ENCODE measurements at places on chromosomes 13 and 19.
A peak's percentile ranks its signal among the peaks of the same experiment; 100 is the strongest.

DNA sequence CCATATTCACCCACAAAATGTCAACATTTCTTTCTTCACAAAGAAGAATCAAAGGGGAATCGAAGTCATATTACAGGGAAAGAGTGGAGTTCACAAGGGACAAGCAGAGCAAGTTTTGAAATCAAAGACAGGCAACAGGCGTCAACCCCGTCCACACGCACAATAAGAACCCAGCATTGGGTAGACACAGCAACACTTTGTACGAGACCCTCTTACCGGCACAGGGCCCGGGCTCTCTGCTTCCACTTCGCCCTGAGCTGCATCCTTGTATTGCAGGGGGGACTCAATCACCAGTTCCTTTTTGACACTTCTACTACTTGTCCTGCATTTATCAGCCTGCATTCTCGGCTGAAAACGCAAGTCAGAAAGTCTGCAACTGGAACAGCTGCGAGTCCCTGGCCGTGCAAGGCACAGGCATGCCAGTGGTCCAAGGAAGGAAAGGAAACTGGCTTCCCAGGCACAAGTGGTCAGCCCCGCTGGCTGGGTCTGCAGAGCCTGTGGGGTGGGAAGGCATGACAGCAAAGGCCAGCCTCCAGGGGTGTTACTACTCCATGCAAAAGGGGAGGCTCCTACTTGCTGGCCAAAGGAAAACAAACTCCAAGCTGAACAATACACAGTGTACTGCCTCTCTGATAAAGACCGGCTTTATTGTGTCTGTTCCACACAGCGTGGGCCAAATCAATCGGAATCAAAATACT is at the start of gene DOCK9:
Gene DOCK9 (minus strand): TSS at position 497 of the 698 bp plus-strand sequence. CDS start 155 bp downstream, at position 342.
- DNase-seq = no peak

GRCh38 chr19:16143399-16144215 is at the start of gene HSH2D:
HSH2D (plus strand) TSS chr19:16143685; CDS start chr19:16148751, 5,066 bp downstream.
- peak; percentile 74 for DNase-seq

GRCh38 chr13:32254916-32255723 is 60.0 kb downstream of the ZAR1L start:
- DNase-seq = no peak

DNA sequence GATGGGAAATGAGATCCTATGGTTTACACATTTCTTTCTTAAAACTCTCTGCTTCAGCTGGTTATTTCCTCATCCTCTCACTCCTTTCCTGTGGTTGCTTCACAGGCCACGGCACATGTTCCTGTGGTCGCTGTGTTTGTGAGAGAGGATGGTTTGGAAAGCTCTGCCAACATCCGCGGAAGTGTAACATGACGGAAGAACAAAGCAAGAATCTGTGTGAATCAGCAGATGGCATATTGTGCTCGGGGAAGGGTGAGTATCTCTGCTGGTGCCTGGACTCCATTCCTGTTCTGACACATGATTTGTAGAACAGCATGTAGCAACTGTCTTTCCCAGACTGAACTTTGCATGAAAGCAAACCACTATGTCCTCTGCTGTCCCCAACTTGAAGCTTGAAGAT is 254.2 kb downstream of the ITGBL1 start:
- no peak for DNase-seq

DNA sequence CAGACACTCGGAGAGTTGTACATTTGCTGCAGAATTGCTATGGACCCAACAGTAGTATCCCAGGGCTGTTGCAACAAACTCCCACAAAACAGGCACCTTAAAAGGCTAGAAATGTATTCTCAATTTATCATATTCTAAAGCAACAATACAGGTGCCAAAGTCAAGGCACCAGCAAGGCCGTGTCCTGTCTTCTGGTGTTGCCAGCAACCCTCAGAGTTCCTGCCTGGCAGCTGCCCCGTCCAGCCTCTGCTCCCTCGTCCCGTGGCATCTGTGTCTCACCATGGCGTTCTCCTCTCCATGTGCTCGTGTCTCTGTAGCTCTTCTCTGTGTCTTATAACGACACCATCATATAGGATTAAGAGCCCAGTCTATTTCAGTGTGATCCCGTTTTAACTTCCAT is 67.7 kb upstream of the ARGLU1 start:
- DNase-seq = no peak

DNA sequence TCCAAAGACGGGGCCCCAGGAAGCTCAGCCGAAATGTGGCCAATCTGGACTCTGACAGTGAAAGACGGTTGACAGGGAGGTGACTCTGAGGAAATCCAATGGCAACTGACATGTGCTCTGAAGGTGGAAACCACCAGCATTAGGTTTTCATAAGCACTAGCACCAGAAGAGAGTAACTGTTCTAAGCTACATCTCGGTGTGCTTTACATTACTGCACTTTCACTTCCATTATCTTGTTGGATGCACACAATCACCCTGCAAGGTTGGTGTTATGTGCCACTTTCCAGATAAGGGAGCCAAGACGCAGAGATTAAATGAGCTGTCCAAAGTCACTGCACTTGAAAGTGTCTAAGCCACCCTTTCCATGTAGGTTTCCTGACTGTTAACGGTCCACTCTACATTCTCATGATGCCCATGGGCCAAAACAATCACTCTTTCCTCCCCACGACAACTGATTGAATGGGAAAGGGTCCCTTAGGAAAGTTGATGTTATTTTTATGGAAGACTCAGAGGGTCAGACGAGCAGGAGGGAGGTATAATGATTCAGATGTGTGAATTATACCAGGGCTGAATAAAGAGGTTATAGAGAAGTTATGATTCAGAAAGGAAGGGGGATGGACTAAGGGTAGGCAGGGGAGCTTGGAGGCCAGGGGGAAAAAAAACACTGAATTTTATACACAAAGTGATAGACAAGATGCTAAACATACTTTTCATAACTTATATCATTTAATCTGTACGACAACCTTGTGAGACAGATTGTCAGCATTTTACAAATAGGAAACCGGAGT is 52.8 kb downstream of the RUBCNL start:
- DNase-seq = no peak

DNA sequence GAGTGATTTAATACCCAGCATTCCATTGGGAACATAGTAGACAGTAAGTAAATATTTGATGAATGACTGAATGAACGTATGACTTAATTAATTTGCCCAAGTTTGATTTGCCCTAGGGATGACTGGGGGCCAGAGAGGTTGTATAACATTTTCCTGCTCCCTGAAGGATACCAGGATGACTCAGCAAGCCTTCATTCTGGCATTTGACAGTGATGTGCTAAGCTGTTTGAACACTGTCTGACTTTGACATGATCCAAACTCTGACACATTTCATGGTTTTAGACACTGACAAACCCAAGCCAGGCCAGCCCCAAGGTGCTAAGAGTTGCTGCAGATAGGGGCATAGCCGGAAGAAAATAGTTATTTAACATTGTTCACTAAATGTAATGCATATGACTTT is 53.4 kb upstream of the KLF12 start:
- DNase-seq = no peak

DNA sequence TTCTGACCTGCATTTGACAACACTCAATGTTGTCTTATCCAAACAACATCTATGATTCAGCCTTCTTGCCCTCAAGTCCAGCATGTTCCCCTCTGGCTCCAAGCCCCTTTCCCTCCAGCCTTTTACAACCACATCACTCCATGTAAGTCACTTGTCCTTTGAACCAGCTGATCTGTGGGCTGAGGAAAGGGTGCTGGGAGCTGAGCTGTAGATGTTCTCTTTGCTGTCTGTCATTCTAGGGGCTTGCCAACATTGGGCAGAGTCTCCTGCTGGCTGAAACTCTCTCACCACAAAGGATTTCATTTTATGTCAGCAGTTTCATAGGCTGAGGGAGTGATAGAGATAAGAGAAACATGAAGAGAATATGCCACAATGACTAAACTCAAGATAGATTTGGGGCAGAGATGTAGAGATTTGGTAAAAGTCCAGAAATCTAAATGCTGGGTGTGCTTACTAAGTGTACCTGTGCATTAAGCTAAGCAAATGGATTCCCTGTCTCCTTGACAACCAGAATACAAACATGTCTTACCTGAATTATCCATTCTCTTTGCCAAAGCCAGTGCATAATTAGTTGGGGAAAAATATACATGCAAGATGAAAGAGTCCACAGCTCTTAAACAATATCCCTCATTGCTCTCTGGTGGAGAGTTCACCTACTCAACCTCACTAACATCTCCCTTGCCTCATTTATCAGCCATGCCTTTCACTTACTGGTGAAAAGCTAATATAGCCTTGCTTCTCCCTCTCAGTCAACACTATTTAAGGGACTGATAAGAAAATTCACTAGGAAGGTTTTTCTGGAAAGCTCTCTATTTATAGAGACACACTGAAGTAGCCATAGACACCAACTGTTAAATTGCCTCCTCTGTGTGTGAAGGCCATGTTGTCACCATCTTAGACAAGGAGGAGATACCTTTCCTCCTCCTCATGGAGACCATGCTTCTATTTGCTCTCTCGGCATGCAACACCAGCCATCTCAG is 175.5 kb upstream of the SERP2 start:
- DNase-seq = peak; percentile 33

DNA sequence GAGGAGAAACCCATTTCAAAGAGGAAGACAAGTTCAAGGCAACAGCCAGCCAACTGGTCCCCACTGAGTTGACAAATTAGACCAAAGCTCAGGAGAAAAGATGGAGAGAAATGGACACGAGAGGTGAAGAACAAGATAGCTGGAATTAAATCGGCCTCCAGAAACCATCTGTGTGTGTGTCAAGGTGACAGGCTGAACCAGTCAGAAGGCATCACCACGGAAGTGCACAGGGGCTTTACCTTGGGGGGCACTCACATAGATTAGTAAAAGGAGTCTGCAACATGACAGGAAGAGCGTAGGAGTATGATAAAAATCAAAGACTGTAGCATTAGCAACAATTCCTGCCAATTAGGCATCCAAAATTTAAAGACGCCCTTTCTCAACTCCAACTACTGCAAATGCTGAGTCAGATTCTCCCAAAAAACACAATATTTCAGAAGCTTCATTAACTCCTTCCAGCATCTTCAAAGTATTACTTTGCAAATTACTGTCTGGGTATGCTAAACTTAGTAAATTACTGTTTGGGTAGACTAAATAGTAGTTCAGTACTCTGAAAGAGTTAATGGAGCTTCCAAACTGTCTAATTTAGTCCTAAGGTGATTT is 66.2 kb downstream of the FOXO1 start:
- DNase-seq = no peak

DNA sequence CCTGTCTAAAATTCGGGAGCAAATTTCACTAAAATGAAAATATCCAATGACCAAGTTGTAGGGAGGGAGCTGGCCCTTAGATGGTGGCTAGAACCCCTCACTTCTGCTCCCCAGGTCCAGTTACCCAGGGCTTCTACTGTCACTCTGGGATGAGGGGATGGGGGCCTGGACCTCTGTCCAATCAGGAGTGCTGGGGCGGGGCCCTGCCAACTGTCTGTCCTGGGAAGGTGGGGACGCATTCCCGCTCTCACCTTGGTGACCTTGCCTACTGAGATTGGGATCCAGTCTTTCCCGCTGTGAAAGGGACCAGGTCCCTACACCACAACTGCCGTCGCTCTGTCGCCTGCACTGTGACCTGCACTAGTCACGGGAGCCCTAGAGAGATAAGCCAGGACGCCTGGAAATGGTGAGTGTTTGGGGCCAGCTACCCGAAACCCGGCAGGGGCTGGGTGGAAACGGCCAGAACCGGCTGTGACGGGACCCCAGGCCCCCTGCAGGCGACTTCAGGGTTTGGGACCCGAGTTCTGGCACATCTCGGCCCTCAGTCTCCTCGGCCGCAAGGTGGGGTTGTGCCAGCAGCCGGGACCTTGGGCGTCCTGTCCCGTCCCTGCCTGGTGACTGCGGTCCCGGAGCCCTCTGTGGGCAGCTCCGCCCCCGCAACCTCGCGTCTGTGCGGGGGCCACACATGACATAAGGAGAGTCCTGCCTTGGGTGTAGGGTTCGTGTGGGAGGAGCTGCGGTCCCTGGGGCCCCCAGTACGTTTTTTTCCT is 22.8 kb downstream of the ZNF20 start:
- no peak for DNase-seq

- DNase-seq = no peak
Observed at GRCh38 chr13:96966415-96967102, 27.7 kb downstream of the OXGR1 start.

GRCh38 chr19:47098608-47099007 is 15.0 kb downstream of the ZC3H4 start:
- no peak for DNase-seq

DNA sequence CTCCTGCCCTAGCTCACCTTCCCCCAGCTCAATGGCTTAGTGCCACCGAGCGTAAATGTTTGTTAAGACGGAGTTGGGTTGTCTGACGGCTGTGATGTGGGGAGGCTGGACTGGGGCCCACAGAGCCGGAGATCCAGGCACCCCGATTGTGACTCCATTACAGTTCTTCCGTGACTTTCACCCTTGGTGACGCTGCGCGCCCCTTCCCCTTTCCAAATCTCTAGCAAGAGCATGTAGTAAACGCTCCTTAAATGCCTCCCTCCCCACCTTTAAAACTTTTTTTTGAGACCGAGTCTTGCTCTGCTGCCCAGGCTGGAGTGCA is 829 bp downstream of the REEP6 start:
- DNase-seq = no peak

DNA sequence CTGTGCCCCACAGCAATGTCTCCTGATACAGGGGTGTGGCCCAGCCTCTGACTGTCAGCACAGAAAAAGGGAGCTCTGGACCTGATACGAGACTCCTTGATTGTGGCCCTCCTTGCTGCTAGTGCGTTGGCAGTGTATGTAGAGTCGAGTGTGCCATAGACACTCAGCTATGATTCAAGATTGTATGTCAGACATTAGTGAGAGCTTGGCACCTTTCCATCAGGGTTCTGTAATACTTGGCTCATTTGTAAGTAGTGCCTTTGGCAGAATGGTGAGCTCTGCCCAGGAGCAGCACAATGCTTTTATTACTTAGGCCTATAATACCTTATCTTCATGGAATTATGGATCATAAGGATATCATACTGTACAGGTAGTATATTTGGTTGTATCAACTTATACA is 83.4 kb downstream of the ATP8A2 start:
- DNase-seq = no peak

GRCh38 chr13:50126993-50127725 is 111.9 kb downstream of the KCNRG start:
- peak; percentile 64 for DNase-seq

DNA sequence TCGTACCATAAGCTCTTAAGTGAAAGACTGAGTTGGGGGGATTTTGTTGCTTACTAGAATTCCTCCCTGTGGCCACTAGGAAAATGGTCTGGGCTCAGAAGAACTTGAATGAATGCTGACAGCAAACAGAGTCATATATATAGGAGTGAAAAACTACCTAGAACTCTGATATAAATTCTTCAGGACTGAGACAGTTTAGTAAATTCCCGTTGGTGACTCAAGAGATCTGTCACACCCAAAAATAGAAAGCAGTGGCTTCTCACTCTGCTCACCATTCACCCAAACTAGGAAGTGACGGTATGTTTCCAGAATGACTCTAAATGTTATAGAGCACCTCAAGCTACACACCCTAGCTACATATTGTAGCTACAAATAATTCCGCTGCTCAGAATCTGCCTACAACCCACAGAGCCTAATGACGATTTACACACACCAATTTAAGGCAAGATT is 116.2 kb downstream of the TBC1D4 start:
- no peak for DNase-seq

All from stimulated activated CD4-positive, alpha-beta T cell treated with anti-CD3 and anti-CD28 coated beads, Interleukin-2, amount 100 ng/mL, for 24 hours (primary cell).